Right ventricle myocardium superior (tissue), 1 donor: ENCODE measurements at places on chromosomes 2 and 18. TPM values are rescaled to one million over a fixed set of nuclear protein-coding genes. Genes with fewer than 3 reads are reported as not detected.
A peak's percentile ranks its signal among the peaks of the same experiment; 100 is the strongest.

GRCh38 chr2:234116010-234116409, 65.5 kb downstream of the SPP2 start:
- DNase-seq: no peak

DNA sequence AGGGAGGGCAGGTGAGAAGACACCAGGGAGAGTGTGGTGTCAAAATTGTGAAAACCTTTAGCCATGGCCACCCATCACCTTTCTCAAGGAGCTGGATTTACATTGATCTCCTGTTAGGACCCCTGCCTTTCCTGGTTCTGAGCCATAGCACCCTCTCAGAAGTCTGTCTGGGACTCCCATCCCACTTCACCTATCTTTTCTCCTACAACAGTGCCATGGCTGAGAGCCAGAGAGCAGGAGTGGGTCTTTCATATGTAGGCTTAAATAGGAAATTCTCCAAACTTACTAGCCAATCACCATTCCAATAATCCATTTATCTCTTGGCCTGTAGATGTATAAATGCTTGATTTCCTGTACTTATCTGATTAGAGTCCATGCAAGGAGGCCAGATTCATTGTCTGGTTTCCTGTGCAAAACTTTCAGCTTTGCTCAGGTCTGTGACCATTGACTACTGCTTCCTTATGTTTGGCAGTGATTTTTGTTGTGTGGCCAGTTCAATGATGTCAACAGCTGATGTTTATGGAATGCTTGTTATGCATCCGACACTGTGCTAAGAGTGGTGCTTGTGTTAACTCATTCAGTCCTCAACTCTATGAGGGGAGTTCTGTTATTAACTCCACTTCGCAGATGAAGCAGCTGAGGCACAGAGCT, 57.6 kb upstream of the IGFBP5 start:
- no peak for DNase-seq

GRCh38 chr2:84132370-84132769, 326.7 kb downstream of the SUCLG1 start:
- no peak for DNase-seq

Gene AQP12B
- not detected for total RNA-seq

GRCh38 chr18:13448335-13448795, 229.8 kb downstream of the LDLRAD4 start:
- no peak for DNase-seq

Gene IL1RL1
- 1.3 TPM for total RNA-seq

Gene DYNAP
- total RNA-seq: not detected

DNA sequence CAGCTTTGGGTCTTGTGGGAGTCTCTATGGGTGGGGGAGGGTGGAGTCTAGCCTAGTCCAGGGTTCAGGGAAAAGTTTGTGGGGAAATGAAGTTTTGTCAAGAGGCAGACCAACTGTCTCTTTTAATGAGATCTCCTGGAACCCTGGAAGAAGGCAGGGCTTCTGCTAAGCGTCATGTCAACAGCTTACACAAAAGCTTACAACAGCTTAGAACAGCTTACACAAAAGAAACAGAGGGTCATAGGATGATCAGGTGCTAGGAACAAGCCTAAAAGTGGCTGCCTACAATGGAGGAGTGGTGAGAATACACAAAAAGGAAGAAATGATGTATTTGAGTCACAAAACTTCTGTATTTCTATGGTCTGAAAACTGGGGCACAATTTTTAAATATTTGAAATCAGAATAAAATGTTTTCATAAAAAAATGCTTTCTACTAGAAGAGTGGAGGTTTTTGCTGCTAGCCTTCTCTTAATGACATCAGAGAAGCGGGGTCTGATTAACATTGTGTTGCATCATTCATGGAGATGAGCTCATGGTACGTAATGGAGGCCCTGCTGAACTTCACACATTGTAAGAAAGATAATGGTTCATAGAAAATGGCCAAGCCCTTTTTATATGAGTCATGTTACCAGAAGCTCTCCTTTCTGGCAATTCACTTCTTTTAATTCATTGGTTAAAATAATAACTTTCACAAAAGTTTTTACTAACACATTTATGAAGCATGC, 351.0 kb downstream of the PIK3C3 start:
- no peak for DNase-seq

GRCh38 chr2:36355151-36355889, at the start of gene CRIM1:
CRIM1 (plus strand) TSS chr2:36355778; CDS start chr2:36356293, 515 bp downstream.
- peak; percentile 93 for DNase-seq

Gene CNTNAP5
- total RNA-seq: not detected

Gene RHOB
- 199 TPM for total RNA-seq

Gene LOXL3
- total RNA-seq: 3.6 TPM

GRCh38 chr2:25379535-25379934, 37.8 kb upstream of the DNMT3A start:
- no peak for DNase-seq

DNA sequence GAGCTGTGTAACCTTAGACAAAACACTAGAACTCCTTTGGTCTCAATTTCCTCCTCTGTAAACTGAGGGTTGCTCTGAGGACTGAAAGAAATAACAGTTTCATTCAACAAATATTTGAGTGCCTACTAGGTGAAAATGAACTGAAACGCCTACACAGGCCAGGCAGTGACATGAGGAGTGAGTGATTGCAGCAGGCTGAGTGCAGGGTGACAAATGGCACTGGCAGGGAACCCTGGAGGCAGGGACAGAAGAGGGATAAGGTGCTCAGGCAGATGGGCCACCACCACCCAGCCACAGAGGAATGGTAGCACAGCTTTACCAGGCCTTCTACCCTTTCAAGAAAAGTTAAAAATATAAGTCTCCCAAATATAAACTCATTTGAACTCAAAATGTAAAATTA, 11.5 kb upstream of the RNU4ATAC start:
- no peak for DNase-seq

- DNase-seq: peak; percentile 92
Measured at GRCh38 chr2:130391058-130391871, 35.4 kb downstream of the PTPN18 start.

Gene RGPD3
- 0.08 TPM for total RNA-seq

GRCh38 chr2:100692381-100692780, 127.6 kb upstream of the NPAS2 start:
- no peak for DNase-seq

DNA sequence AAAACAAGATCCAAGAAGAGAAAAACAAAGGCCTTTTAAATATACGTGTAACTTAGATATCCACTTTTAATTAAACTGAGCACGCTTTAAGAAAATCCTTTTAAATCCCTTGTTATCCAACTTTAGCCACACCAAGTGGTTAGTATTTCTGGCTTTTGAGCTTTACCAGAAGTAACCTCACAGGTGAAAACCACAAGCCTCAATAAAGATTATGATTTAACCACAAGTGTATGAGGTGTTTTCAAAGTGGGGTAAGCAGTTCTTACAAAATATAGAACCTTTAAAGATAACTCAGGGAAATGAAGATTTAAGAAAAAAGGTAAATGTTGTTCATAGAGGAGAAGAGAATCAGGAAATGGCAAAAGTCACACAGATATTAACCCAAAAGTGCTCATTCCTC, 58.4 kb upstream of the CDCA7 start:
- DNase-seq: no peak

GRCh38 chr18:52791321-52791720, 451.3 kb downstream of the DCC start:
- DNase-seq: no peak

DNA sequence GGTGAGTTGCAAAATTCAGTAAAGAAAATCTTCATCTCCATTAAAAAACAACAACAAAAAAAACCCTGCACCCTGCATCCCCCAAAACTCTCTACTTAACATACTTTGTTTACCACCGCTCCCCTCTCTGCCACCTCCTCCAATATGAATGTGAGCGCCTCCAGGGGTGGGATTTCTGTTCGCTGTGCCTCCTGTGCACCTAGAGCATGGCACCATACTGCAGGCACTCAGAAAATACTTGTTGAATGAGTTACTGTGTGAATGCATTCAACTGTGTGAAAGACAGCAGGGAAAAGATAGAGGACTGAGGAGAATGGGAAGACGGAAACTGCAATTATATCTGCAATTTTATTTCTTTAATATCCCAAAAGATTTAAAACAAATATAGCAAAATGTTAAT, 4.5 kb downstream of the CEBPZ start:
- no peak for DNase-seq

DNA sequence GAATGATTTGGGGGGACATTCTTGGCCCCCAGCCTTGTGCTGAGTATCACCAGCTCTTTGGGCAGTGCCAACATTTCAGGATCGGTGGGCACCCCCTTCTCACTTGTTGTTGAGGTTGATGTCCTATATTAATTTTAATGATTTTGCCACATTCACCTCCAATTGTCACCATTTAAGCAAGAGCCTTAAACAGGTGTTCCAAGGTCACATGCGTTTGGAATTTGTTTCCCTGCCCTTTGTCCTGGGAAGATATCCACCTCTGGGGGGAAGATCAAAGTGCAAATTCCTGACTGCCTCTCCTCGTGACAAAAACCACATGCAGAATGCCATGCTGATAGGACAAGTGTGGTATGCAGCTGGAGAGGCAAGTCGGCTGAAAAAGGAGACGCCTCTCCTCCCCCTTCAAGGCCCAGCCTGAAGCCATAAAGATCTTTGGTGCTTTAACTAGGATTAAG, 72.5 kb upstream of the ID2 start:
- no peak for DNase-seq

DNA sequence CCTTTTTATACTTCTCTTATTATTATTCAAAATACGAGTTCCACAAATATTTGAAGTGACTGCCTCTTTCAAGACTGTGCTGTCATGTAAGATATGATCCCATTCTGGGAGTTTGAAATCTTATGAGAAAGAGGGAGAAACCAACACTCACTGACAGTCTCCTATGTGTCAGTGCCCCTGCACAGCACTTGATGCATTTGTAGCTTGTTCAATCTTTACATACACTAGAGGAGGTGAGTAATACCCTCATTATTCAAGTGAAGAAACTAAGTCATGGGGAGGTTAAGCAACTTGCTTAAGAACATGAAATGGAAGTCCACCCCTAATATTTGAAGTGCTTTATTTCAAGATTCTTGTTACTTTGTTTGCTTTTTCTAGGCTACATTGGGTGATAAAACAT, 459.5 kb upstream of the FANCL start:
- DNase-seq: no peak

DNA sequence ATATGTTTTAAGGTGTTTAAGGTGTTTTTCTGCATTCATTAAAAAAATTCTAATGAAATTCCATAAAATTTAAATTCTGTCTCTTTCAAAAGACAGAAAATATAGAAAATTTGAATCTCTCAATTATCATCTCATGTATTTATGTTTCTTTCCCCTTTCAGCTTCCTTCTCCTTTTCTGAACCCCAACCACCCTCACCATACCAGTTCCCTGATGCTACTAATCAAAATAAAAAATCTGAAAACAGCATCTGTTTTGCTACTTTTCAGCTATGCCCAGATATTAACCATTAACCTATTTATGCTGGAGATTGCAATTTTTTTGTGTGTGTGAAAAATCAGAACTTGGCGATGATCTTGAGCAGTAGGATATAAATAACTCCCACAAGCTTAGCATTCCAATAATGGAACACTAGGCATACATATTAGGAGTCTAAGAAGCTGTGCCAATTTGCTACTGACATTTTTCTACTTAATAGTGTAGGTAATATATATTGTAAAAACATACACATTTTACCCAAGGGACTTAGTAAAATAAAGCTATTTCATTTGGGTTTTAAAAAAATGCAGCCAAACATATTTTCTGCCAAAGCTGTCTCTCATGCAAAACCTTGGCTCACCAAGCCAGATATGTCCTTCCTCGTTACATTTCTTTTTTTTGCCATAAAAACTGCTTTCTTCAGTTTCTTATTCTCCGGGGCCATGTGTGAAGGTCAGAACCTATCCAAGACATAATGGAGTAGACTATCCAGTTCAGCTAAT, 32.6 kb upstream of the AGPS start:
- DNase-seq: no peak

Gene DPYSL5
- not detected for total RNA-seq

GRCh38 chr2:239213643-239214101, 187.1 kb downstream of the HDAC4 start:
- DNase-seq: no peak

DNA sequence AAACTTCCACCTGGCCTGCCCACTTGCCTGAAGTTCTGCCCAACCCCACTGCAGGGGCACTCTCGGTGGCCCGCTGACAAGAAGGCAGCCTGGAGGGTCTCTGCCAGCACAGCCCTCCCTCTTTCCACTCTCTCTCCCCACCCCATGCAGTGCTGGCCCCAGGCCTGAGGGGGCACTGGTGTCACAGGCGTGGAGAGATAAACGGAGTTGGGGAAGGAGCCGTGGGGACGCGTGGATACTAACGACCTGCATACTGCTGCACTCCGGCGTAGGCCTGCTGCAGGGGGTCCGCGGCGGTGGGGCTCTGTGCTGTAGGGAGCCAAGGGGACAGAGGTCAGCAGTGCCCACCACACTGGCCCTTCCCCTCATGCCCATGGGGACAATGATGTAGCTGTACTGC, 299.3 kb downstream of the CELF4 start:
- DNase-seq: peak; percentile 31

- no peak for DNase-seq
Measured at GRCh38 chr2:104344306-104344705, 509.6 kb upstream of the POU3F3 start.

Gene GPR39
- not detected for total RNA-seq

Gene MC5R
- not detected for total RNA-seq

GRCh38 chr18:46301081-46301480, 196.9 kb downstream of the HAUS1 start:
- no peak for DNase-seq

GRCh38 chr2:107730898-107731297, 95.8 kb upstream of the RGPD4 start:
- DNase-seq: no peak

DNA sequence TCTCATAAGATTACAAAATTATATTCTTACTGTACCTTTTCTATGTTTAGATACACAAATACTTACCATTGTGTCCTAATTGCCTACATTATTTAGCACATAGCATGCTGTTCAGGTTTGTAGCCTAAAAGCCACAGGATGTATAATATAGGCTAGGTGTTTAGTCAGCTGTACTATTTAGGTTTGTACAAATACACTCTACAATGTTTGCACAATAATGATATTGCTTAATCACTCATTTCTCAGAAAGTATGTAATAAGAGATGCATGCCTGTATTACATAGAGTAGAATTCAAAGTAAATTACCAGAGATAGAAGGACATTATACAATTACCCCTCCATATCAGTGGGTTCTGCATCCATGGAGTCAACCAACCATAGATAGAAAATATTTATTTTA, 201.1 kb upstream of the COL3A1 start:
- DNase-seq: no peak

Gene SLC8A1
- 958 TPM for total RNA-seq

- no peak for DNase-seq
Measured at GRCh38 chr2:28378679-28379584, 13.7 kb upstream of the FOSL2 start.

GRCh38 chr18:75143851-75144250, 65.1 kb downstream of the PTGR3 start:
- no peak for DNase-seq

DNA sequence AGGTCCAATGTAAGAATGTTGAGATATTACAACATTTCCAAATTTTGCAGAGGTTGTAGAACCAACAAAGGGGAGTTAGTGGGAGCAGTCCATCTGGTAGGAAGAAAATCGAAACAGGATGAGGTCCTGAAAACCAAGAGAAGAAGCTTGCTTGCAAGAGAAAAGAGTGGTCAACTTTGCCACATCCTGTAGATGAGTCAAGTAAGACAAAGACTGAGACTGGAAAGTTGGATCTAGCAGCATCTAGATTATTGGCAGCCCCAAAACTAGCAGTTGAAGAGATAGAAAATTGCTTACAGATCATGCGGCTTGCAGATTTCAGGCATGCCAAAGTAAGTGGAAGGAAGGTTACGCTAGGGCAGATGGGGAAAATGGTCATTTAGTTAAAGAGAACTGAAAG, 378.9 kb downstream of the GRB14 start:
- no peak for DNase-seq

- no peak for DNase-seq
Measured at GRCh38 chr18:74410441-74410992, 46.6 kb downstream of the DIPK1C start.
